ENCODE measurements at places on chromosomes 3 and 15. TPM values are rescaled to one million over a fixed set of nuclear protein-coding genes. Genes with fewer than 3 reads are reported as not detected.

DNA sequence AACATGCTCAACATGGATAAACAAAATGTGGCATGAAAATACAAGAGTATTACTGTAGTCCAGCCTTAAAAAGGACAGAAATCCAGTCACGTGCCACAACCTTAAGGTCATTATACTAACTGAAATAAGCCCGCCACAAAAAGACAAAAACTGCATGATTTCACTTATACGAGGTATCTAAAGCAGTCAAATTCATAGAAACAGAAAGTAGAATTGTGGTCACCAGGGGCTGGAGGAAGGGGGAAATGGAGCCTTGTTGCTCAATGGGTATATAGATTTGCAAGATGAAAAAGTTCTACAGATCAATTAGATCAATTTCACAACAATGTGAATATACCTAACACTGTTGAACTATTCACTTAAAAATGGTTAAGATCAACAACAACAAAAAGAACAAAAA is 7.4 kb downstream of the GLB1 start:
- DNase-seq, result no peak

GRCh38 chr15:52082197-52083036 is 30.2 kb downstream of the BCL2L10 start:
- DNase-seq, result no peak

Gene CPNE9
- total RNA-seq, result not detected

DNA sequence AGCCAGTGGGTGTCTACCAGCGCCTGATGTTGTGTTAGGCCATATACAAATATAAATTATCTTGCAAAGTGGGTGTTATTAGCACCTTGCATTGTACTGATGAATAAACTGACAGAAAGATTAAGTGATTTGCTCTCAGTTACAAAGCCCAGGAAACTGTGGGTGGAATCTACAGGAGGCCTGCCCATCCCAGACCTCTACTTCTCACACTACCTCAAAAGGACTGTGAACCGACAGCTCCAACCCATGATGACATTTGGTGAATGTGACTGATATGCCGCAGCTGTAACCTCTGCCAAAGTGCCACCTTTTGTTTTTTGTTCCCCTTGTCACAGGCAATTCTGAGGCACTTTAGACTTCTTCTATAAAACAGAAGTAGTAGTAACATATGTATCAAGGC is 43.7 kb upstream of the KCNMB2 start:
- no peak for DNase-seq

Gene KY
- total RNA-seq, result 5.2 TPM

Measured in uterus (tissue), 4 donors.